ENCODE measurements at places on chromosomes 4 and X.
A peak's percentile ranks its signal among the peaks of the same experiment; 100 is the strongest.

DNA sequence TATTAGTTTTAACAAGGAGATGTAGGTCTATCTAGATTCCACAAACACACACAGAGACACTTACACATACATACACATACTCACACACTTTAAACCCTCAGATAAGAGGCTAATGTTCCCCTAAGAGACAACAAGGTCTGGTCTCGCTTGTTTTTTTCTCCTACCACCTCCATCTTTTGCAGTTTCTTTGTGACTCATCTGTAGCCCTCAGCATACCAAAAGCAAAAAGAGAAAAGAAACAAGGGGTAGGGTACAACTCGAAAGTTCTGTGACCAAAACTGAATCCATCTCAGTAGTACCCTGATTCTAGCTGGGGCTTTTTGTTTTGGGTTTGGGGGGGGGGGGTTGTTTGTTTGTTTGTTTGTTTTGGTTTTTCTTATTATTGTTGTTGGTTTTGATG, 12.2 kb upstream of the EXOSC9 start:
- DNase-seq, result no peak

- DNase-seq, result no peak
Observed at GRCh38 chrX:15576019-15576418, 24.7 kb downstream of the ACE2 start.

DNA sequence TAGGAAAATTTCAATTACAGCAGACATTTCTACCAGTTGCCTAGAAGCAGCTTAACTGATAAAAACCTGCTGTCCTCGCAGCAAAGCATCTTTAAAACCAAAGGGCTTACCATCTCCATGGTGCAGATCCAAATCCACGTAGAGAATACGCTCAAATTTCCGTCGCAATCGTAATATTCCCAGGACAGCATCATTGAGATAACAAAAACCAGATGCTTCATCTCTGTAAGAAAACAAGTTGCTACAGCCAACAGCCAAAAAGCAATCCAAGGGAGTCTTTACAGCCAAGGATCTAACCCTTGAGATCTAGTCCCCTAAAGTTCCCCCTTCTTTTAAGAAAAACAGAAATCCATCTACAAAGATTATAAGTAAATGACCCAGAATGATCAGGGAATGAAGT, 77.6 kb downstream of the HDAC8 start:
- DNase-seq, result no peak

GRCh38 chr4:90012918-90013317, 114.3 kb upstream of the CCSER1 start:
- no peak for DNase-seq

GRCh38 chr4:107913283-107913899, 18.0 kb upstream of the CYP2U1 start:
- no peak for DNase-seq

DNA sequence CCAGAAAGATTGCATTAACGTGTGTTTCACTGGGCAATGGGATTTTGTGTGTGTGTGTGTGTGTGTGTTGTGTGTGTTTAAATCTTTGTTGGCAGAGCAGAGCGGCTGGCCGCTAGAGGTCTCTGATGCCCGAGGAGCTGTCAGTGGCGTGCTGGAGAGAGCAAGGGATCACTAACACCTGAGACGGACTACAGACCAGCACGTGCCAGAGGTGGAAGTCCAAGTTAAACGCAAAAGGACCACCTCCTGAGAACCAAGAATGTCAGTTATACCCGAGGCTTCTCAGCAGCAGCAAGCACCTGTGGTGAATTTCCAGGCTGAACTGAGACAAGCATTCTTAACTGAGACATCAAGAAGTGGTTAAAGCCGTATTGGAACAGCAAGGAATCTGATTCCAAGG, 9.0 kb upstream of the SLC25A14 start:
- DNase-seq, result no peak

DNA sequence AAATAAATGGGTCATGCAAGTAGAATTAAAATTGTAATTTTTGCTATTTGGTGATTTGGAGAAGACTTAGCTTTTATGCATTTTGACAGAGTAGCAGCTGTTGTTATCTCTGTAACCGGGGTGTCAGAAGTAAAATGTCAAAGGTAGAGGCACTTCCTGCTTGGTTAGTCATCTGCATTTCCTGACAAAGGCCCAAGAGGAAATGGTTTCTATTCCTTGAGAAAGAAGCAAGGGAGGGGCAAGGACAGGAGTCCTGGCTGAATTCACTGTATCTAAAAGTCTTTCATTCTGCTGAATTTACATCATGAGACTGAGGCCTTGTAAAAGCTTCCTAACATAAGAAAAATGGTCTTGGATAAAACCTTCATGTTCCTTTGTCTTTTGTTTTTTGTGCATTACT, 550.9 kb upstream of the BOD1L1 start:
- no peak for DNase-seq

- DNase-seq, result peak; percentile 44
Observed at GRCh38 chr4:121711263-121712000, 14.7 kb upstream of the ANXA5 start.

GRCh38 chrX:13638826-13639225, 14.1 kb upstream of the TCEANC start:
- DNase-seq, result no peak

DNA sequence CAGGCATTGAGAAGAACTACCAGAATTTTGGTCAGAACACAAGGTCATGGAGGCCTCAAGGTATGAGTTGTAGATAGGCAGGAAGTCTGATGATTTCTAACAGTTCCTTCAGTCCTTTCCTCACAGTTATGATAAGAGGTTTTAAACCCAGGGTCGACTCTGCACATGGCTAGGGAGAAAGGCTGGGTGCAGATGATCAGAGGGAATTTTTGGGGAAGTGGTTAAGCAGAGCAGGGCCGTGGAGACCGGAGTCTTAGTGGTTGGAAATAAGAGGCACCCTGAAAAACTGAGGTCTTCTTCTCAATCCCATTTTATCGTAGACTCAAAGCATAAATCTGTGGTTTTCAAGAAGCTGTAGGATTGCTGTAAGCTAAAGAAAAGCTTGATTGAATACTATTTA, 118.5 kb upstream of the ANK2 start:
- DNase-seq, result no peak

- no peak for DNase-seq
Observed at GRCh38 chr4:101862595-101862994, 72.1 kb downstream of the BANK1 start.

- DNase-seq, result no peak
Observed at GRCh38 chr4:17134100-17134499, 235.7 kb upstream of the LDB2 start.

- DNase-seq, result no peak
Observed at GRCh38 chr4:78528327-78528726, 23.2 kb upstream of the ANXA3 start.

GRCh38 chr4:8741513-8742226, 130.0 kb downstream of the HMX1 start:
- DNase-seq, result no peak

- DNase-seq, result no peak
Observed at GRCh38 chrX:79270401-79270800, 96.7 kb downstream of the ITM2A start.

DNA sequence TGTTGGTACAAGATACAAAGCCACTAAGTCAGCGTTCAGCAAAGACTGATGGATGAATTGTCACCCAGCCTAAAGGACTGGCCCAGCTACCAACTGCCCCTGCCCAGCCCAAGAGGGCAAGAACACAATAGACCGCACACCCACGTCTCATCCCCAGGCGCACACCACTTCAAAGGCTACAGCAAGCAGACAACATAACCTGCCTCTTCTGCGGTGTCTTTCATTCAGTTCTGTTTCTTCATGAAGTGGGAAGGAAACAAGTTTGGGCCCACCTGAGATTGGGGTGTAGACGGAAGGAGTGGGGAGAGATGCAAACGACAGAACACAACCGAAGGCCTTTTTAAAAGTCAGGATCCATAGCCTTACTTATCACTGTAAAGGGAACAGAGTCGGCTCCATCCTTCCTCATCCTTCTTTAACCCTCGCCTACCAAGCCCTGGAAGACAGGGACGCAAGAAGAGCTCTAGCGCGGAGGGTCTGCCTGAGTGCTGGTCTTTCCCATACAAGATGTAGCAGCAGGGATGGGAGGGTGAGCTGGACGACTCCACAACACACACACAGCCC, 691 bp downstream of the SCARB2 start:
- DNase-seq, result peak; percentile 45

DNA sequence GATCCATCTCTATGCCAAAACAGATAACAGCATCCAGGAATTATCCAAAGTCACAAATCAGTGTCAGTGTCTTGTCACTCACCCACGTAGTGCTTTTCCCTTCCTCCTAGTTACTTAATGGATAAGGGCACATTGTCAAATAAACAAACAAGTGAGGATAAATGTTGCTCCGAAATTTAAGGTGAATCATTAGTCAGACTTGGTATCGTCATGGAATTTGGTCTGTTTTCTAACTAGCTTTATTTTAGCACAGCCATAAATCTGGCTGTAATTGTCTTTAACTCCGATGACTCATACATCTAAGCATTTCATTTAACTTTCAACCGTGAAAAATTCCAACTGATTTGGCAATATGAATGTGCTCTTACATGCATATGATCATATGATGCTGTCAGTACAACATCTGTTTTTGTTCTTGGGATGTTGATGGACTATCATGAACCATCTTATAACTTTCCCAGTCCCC, 83.3 kb downstream of the SNCA start:
- no peak for DNase-seq

GRCh38 chr4:56641494-56642051, 39.5 kb downstream of the HOPX start:
- DNase-seq, result no peak

DNA sequence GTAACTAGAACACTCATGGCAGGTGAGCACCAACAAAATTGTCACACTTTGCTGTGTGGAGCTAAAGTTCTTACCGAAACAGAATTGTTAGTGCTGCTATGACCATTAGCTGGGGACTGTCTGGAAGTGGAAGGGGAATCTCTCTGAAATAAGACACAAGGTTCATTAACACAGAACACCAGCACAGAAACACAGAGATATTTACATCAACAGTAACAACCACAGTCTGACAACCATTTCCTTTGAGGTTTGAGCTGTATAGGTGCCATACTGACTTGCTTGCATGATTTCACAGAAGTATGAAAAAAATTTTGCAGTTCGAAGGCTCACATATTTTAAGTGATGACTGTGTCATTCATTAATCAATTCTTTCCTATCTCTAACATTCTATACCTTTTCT, 109.8 kb downstream of the NYX start:
- DNase-seq, result no peak

DNA sequence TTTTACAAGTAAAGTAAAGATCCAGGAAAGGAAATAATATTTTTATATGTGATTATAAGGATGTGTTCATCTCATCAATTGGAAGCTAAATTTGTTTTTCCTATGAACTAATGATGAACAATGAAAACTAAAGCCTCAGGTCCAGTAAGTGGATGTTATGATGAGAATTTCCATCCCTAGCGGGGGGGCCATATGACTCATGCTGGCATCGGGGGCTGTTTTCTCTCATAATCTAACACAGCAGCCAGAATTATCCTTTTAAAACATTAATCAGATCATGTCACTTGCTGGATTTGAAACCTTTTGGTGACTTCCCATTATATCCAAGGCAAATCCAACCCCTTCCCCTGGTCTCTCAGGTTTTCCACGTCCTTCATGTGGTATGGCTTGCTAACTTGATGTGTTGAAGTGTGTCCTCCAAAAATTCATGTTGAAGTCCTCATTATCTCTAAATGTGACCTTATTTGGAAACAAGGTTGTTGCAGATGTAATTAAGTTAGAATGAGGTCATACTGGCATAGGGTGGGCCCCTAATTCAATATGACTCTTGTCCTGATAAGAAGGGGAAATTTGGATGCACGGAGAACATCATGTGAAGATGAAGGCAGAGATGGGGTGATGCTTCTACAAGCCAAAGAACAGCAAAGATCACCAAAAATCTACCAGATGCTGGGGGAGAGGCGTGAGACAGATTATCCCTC, 96.8 kb downstream of the AKAP4 start:
- no peak for DNase-seq

DNA sequence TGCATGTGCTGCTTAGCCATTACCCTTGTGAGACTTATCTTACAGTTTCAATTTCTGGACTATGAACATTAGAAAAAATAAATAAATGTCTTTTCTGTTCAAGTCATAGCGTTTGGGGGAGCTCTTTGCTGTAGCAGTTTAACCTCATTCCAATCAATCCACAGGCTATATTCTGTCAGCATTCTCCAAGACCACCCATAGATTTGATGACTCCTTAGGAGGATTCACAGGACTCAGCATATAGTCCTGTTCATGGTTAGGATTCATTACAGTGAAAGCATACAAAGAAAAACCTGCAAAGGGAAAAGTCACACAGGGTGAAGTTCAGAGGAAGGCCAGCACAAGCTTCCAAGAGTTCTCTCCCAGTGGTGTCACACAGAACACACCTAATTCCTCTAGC, 180.5 kb downstream of the ADAMTS3 start:
- DNase-seq, result no peak

GRCh38 chr4:149836546-149836945, 20.9 kb upstream of the IQCM start:
- no peak for DNase-seq

DNA sequence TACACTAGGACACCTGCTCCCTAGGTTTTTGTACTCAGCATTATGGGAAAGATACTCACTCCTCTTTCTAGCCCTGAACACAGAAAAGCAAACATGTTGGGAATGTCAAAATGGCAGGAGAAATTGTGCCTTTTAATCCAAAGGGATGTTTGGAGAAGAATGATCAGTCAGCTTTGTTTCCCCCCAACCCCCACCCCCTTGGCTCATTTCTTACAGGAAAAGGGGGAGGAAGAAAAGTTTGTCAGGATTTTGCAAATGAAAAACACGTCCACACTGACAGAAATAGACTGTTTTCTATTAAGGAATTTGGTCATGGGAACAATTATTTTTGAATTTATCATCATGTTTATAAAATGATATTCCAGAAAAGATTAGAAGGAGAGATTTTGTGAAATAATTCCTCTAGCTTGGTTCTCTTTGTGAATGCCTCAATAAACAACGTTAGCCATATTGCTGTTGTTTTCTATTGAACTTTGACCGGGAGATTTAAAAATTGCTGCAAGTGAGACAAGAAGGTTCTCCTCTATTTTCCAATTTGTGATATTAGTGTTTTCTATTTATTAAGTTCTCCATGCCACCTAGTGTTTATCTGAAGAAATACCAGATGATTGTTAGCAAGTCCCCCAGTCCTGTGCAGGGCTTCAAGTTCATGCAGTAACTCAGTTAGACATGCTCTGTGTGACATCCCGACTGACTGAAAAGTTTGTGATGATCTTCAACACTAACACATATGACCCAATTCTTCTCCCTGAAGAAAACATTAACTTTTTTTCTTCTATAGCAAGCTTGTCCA, 31.3 kb upstream of the TFDP3 start:
- no peak for DNase-seq

DNA sequence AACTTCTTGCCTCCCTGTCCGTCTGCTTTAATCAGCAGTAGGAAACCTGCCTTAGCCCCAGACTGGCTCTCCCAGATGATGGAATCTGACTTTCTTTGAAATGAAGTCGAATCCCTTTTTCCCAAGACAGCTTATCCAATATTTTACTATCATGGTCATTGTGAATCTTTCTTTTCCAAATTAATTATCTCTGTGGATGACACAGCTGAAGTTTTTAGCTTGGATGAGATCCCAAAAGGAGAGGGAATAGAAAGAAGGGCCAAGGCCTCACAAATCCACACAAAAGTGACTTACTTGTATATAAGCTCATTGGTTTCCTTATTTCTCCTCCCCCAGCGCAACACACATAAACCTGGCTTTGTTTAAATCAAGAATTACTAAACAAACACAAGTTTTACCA, 100.6 kb downstream of the RASL11B start:
- DNase-seq, result no peak

GRCh38 chrX:123906557-123907316, 46.9 kb downstream of the XIAP start:
- DNase-seq, result no peak
